Fibroblast of the aortic adventitia (primary cell): ENCODE measurements at places on chromosomes 2 and 18.

- no peak for DNase-seq
Measured at GRCh38 chr2:231332388-231332787, 63.1 kb upstream of the B3GNT7 start.

DNA sequence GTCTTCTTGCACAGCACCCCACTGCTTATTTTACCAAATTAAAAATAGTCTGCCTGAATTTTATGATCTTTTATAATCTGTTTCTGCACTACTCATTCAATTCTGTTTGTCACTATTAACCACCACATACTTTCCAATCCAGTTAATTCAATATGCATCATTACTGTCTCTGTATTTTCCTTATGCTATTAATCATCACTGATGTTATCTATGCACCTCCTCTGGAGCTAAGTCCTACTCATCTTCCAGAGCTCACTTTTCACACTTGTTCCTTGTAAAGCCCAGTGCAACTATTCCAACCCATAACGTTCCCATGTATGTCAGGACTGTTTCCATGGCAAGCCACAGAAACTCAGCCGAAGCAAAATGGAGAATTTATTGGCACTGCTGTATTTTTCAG, 713.6 kb downstream of the PLCL1 start:
- no peak for DNase-seq

DNA sequence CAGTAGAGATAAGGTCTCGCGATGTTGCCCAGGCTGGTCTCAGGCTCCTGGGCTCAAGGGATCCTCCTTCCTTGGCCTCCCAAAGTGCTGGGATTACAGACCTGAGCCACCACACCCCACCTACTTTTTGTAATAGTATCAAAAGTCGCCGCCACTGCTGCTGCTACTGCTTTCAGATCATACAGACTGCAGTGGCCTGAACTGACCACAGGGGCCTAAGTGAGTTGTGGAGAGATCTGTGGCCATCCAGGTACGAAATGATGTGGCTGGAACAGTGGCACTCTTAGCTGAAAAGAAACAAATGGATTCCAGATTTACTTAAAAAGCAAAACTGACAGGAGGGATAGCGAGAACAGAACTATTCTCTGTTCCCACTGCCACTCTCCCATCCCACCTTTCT, 32.9 kb upstream of the POMC start:
- no peak for DNase-seq

GRCh38 chr2:157444641-157445040, 752 bp upstream of the CYTIP start:
- DNase-seq = no peak

GRCh38 chr18:12768625-12769024, 65.8 kb downstream of the PSMG2 start:
- DNase-seq = peak; percentile 66

DNA sequence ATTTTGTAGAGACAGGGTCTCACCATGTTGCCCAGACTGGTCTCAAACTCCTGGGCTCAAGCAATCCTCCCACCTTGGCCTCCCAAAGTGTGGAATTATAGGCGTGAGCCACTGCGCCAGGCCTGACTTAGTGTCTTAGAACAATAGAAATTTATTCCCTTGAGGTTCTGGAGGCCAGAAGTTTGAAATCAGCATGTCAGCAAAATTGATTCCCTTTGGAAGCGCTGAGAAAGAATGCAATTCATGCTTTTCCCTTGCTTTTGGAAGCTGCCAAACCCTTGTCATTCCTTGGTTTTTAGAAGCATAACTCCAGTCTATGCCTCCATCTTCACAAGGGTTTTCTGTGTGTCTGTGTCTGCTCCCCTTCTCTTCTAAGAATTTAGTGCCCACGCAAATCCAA, 20.7 kb downstream of the ST8SIA3 start:
- no peak for DNase-seq
